Small intestine (tissue), 16 donors: ENCODE measurements at places on chromosomes 12 and 14. TPM values are rescaled to one million over a fixed set of nuclear protein-coding genes. Genes with fewer than 3 reads are reported as not detected.
A peak's percentile ranks its signal among the peaks of the same experiment; 100 is the strongest.

The GPR162 gene
- polyA plus RNA-seq, result 6.7 TPM

DNA sequence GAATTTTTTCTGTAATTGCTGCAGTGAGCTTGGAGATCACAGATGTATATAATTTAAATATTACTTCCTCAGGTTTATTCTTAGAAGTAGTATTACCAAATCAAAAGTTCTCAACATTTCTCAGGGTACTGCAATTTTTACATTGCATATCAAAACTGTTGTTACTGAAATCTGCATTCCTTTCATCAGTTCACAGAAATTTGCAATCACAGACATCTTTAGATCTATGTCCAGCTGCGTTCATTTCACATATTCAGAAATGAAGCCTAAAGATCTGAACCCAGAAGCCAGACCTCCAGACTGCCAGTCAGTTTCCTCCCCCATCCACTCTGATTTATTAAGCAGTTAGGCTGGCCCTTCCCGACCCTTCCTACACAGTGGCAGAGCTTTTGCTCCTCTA, 18.2 kb upstream of the IFT81 start:
- no peak for DNase-seq

DNA sequence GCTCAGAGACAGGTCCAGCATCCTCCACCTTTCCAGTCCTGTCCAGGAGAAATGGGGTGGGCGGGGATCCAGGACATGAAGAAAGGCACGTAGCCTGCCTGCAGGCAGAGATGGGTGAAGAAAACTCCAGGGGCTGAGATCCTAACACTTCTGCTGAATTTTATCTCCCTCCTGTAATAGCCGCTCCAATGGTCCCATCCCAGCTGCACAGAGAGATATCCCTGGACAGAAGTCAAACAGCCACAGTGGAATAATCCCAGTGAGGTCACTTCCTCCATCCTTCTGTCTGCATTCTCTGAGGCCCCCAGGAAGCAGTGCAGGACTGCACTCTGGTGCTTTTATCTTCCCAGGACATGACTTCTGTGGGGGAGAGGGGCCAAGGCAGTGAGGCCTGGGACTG, 26.3 kb downstream of the KRT18 start:
- DNase-seq, result no peak

GRCh38 chr12:62808166-62808879, 126.6 kb downstream of the PPM1H start:
- DNase-seq, result no peak

The IL31 gene
- not detected for polyA plus RNA-seq

DNA sequence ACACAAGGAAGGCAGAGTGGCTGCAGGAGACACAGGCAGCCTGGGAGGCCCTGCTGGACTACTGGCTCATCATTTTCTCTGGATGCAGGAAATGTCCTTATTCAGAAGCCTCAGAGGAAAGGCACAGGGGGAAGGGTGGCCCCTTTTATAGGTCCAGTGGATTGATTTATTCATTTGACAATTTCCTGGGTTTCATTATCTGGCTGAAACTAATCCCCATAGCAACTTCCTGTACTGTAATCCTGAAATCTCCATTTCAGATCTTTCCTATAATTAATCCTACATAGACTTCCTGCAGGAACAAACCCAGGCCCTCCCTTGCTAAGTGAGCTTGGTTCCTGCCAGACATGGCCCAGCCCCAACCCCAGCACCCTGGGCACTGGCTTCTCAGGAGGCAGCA, 23.0 kb downstream of the KRT76 start:
- no peak for DNase-seq

- peak; percentile 58 for DNase-seq
These were observed 103.0 kb downstream of the VCPKMT start for GRCh38 chr14:50013198-50013918.

The RNASE7 gene
- polyA plus RNA-seq, result not detected

- DNase-seq, result no peak
These were observed 593.0 kb downstream of the VRK1 start for GRCh38 chr14:97390096-97390724.

GRCh38 chr14:67485501-67486095, 2.9 kb downstream of the TMEM229B start:
- no peak for DNase-seq

- no peak for DNase-seq
These were observed 77.9 kb downstream of the PTGER2 start for GRCh38 chr14:52391881-52392615.

DNA sequence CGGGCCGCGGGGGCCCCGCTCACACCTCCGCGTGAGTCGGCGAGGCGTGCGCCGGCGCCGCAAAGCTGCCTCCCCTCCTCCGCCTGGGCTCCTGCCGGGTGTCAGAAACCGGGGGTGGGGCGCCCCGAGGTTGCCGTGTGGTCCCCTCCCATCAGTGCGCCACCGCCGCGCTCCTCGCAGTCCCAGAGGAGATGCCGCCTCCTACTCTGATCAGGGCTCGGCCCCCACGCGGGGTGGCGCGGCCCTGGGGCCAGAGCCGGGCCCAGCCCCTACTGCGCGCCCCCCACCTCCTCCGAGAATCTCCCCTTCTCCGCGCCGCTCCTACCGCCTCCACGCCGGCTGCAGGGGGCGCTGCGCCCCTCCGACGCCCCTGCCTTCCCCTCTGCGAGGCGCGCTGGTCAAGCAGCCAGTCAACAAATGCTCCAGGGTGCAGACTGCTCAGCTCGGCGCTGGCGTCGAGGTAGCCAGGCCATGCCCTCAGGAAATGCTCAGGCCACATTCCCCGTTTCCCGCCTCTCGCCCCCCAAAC, 467 bp upstream of the JAG2 start:
- peak; percentile 55 for DNase-seq

DNA sequence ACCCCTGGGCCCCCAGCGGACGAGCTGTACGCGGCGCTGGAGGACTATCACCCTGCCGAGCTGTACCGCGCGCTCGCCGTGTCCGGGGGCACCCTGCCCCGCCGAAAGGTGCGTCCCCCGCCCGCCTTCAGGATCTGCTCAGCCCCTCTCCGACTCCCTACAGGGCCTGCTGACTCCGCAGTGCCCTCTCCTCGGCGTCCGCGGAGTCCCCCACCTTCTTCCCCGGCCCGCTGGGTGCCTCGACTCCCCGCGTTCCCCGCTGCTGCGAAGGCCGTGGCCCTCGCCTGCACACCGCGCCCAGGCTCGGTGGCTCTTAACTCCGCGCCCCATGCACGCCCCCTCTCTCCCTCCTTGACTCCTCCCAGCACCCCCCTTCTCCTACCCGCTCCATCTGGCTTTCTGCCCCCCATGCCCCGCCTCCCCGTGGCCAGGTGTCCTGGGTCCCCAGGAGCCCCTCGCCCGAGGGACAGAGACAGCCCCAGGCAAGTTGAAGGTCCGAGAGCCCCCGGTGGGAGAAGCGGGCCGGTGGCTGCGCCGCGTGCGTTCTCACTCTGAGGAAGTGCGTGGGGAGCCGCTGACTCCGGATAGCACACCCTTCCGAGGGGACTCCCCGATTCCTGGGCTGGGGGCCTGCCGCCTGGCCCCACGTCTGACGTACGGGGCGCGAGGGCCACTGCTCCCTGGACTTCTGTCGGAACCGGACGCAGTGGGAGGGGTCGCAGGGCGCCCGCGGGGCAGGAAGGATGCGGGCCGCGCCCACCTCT, 594 bp downstream of the TAMALIN start:
- DNase-seq, result peak; percentile 41
